ENCODE measurements at places on chromosomes 3 and 15.

GRCh38 chr3:149019580-149019979 is 28.2 kb downstream of the GYG1 start:
- DNase-seq = no peak

GRCh38 chr3:192597506-192597905 is 129.8 kb downstream of the FGF12 start:
- no peak for DNase-seq

- DNase-seq = no peak
These were observed 334.7 kb upstream of the RASGRP1 start for GRCh38 chr15:38899300-38899699.

DNA sequence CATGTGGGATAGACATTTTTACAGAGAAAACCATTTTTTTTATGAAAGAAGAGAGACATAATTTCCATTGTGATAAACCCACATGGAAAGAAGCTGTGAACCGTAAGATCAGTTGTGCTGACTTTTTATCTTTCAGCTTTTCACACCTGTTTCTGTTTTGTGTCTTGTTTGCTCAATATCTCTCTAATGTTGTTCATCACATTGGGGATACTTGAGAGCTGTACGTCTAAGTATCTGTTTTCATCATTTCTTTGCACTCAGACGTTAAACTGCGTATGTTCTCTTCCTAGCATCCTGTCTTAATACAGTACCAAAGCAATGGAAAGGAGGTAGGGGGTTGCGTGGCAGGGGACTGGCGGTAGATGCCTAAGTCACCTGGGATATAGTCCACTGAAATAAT is 449.0 kb downstream of the NAALADL2 start:
- no peak for DNase-seq

GRCh38 chr3:55426486-55426885 is 60.6 kb downstream of the WNT5A start:
- DNase-seq = no peak

- no peak for DNase-seq
These were observed 162.5 kb upstream of the BFSP2 start for GRCh38 chr3:133237380-133237779.

DNA sequence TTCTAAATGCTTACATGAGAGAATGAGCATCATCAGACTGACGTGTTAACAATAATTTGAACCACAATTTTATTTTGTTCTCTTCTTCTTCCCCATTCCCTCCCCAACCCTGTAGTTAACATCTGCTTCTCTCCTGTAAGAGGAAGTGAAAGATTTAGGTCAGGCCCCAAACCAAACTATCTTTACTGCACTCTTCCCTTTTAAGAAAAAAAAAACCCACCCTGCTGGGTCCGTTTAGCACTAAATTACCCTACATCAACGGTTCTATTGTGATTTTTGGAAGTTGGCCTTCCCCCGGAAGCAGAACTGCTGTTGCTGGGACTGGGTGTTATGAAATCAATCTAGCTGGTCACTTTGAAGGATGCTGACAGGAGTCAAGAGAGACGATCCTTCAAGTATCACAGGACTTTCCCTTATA is 49.4 kb downstream of the NFKBIZ start:
- DNase-seq = no peak

GRCh38 chr3:128587391-128587790 is 63.2 kb downstream of the RPN1 start:
- no peak for DNase-seq

DNA sequence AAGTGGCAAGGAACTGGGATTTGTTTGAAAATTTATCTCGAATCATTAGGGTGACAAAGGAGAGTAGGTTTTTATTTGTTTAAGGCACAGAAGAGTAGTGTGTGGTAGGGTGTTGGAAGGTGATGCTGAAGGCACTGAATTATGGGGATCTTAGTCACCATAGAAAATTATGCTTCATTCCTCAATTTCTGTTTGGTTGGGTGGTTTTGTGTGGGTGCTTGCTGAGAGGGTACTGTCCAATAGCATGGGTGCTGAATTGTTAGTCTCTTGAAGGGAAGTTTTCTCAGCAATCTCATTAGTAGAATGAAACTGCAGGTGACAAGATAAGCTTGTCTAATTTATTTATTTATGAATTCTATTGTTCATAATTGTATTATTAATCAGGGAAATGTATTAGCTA is 610.9 kb downstream of the AGBL1 start:
- DNase-seq = no peak

- no peak for DNase-seq
These were observed 119.4 kb downstream of the SUCLG2 start for GRCh38 chr3:67535006-67535405.

- no peak for DNase-seq
These were observed 309.1 kb upstream of the ICE2 start for GRCh38 chr15:60787837-60788691.

DNA sequence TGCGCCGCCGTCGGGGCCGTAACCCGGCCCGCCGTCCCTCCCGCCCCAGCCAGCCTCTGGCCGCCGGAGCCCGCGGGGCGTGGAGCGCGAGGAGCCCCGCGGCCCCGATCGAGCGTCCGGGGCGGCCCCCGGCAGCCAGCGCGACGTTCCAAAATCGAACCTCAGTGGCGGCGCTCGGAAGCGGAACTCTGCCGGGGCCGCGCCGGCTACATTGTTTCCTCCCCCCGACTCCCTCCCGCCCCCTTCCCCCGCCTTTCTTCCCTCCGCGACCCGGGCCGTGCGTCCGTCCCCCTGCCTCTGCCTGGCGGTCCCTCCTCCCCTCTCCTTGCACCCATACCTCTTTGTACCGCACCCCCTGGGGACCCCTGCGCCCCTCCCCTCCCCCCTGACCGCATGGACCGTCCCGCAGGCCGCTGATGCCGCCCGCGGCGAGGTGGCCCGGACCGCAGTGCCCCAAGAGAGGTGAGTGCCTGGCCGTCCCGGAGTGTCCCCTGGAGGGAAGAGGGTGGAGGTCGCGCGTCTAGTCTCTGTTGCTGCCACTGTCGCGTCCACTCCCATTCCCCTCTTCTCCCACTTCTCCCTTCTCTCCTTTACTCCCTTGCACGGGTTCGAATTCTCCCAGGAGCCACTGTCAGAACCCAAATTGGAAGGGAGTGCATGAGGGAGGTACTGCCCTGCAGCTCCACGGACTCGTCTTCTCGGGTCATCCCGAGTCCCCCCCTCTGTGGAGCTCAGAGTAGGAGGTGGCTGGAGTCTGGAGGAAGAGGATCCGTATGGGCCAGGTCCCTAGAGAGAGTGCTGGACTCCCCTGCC is 585 bp downstream of the CSK start:
- no peak for DNase-seq

- DNase-seq = no peak
These were observed 87.2 kb upstream of the TBL1XR1 start for GRCh38 chr3:177284383-177284881.

- DNase-seq = no peak
These were observed 21.9 kb upstream of the NR1I2 start for GRCh38 chr3:119759962-119760361.

DNA sequence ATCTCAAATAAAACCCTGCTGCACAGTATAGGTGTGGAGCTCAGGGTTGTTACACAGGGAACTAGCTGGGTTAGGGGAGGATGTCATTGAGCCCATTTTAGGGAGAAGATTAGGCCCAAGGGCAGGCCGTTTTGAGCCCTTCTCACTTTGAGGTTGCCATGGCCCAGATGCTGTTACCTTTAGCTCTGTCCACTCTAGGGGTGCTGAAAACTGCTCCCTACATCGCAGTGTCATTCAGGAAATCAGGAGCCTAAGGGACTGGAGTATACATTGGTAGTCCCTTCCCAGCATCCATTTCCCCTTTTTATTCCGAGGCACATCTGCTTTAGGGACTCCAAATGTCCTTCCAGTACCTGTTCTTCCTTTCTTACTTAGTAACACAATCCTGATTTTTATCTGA is 79.0 kb upstream of the SELENOK start:
- DNase-seq = no peak

GRCh38 chr3:17090280-17090983 is 205.7 kb downstream of the PLCL2 start:
- no peak for DNase-seq

- DNase-seq = no peak
These were observed 8.4 kb upstream of the CMTM7 start for GRCh38 chr3:32383136-32383711.

- no peak for DNase-seq
These were observed 14.7 kb downstream of the TIMP4 start for GRCh38 chr3:12143949-12144504.

- DNase-seq = no peak
These were observed 32.7 kb downstream of the TRANK1 start for GRCh38 chr3:36911990-36912804.

- DNase-seq = no peak
These were observed 67.0 kb upstream of the CADPS start for GRCh38 chr3:62942227-62942626.

DNA sequence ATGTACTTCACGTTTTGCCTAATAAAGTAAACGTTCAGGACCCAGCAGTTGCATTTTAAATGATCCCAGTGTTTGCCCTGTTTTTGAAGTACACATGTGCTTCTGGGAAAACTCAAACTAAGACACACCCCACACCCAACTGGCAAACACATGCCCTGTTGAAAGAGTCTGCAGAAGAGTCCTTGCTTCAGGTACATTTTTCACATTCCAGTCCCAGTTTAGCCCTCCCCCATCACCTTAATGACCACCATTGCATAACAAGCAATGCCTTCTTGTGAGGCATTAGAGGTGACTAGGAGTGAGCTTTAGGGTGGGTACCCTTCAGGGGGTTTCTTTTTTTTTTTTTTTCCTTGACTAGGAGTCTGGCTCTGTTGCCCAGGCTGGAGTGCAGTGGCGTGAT is 322.3 kb downstream of the CNTN4 start:
- no peak for DNase-seq

Measured in glomerular endothelial cell (primary cell).